ENCODE measurements at places on chromosomes 7 and 10. TPM values are rescaled to one million over a fixed set of nuclear protein-coding genes. Genes with fewer than 3 reads are reported as not detected.
A peak's percentile ranks its signal among the peaks of the same experiment; 100 is the strongest.

Gene GHRHR
- total RNA-seq: not detected

DNA sequence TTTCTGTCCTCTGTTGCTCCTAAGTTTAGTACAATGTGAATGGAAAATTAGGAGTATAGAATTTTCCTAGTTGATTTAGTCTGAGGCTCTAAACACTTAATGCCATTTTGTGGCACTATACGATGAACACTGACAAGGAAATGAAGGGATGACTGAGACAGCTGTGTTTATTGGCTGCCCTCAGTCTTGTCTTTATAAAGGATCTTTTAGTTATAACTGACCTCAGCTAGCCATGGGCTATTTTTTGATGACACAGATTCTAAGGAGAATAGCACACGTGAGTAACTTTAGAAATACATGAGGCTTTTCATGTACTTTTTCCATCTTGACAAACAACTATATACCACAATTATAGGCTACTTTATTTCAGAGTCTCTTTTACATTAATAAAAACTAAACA, 113.7 kb downstream of the PRKG1 start:
- DNase-seq: no peak

DNA sequence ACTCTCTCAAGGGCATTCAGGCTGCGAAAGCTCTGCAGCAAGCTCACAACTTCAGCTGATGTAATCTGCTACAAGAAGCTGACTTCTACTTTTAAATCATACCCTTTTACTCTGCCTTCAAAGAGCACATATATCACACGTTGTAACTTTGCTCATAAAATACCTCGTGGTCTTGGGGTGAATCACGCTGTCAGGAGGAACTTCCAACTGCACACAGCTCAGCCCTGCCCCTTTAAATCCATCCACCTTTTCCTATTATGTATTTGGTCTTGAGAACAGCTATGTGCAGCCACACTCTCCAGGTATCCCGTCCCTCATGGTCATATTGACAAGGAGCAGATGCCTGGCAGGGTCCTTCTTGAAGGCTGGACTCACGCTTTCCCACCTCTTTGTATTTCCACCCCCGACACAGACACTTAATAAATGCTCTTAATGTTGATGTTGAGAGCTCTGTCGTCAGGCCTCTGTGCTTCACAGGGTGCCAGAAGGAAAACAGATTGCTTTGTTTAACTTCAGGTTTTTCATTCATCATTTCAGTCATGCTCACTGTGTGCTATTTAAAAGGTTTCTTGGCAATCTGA, 47.6 kb downstream of the ICA1 start:
- no peak for DNase-seq

Gene GTF2IRD2
- 4.8 TPM for total RNA-seq

GRCh38 chr7:149529136-149529718, 31.6 kb upstream of the ZNF746 start:
- DNase-seq: peak; percentile 7

Gene CTAGE4
- total RNA-seq: not detected

GRCh38 chr10:78706726-78707540, 361.8 kb upstream of the ZMIZ1 start:
- no peak for DNase-seq

GRCh38 chr7:120462991-120463390, 190.0 kb downstream of the KCND2 start:
- DNase-seq: no peak

DNA sequence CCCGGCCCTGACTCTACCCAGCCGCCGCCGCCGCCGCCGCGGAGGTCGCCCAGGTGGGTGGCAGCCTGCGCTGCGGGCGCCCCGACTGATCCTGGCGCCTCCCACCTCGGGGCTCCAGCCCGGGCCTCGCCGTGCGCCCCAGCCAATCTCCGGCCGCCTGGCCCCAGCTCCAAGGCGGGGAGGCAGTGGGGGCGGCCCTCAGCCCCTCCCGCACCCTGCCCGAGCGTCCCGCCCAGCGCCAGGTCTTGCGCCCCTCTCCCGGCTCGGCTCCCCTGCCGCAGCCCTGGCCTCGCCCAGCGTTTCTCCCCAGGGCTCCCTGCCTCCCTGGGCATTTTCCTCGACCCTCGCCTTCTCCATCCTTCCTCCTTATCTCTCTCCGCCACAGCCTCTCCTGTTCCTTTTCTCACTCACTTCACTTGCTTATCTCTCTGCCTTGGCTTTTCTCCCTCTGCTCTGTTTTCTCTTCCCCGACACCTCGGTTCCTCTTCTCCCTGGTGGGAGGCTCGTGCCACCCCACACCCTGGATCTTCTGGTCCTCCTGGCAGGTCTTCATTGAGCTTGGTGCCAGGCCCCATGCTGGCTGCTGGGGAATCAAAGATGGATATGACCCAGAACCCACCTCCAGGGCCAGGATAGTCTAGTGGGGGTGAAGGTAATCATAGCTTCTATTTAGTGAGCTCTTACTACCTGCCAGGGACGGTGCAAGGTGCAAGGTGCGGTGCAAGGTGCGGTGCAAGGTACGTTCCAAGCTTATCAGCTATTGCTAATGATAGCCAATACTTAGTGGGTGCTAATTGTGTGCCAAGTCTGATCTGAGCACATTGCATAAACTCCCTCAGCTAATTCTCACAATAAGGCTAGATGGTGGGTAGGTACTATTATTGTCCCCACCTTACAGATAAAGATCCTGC, at the start of gene SFRP5:
Gene SFRP5 (minus strand): TSS at position 87 of the 911 bp plus-strand sequence. CDS start 166 bp downstream, outside the sequence.
- no peak for DNase-seq

- no peak for DNase-seq
These were observed 1083.1 kb downstream of the KCNMA1 start for GRCh38 chr10:76554478-76554877.
